T-helper 2 cell (primary cell): ENCODE measurements at places on chromosomes 2 and 18.

DNA sequence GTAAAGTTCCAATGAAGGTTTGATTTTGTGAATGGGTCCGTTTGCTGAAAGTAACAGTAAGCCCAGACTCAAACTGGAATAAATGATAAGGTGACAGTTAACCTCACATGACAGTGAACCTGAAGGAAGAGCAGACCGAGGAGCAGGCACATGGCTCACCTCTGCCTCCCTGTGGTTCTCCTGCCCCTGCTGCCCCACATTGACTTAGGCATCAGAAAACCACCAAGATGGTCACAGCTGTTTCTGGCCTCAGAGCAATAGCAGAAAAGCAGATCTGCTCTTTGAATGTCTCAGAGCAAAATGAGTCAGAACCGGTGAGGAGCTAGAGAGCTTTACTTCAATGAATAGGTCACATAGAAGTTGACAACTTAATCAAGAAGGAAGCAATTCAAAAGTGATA lies 487.6 kb downstream of the METTL4 start:
- peak; percentile 28 for DNase-seq

GRCh38 chr2:161233858-161234431 lies 73.7 kb downstream of the TANK start:
- DNase-seq, result no peak

DNA sequence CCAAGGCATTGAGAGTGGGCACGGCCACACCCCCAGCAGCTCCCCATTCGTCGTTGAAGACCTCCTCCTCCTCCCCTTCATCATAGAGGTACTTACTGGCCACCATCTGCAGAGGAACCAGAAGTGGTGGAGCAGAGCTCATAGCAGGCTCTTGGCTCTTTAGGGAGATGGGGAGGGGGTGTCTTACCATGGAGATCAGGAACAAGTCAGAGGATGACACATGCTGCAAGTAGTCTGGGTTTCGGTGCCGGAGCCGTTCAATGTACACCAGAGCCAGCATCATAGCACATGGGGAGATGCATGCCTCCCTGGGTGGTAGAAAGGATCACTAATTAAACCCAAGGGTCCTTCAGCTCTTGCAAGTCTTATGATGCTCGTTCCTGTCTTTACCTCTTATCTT lies 1.9 kb downstream of the CNPPD1 start:
- no peak for DNase-seq

DNA sequence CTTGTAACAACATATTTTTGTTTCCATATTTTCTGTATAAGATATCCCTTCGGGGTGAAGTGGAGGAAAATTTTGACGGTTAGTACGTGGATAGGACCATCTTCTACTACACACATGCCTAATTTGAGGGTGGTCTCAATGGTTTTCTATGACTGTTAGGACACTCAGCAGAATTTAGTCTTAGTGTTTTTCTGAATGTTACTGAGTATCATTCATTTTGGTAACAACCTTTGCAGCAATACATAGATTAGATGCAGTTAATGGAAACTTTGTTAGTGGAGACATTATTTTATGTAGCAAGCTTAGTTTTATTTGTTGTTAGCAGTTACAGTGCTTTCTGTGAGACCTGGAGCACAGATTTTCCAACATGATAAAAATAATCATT lies 1.6 kb downstream of the ITGAV start:
- DNase-seq, result no peak

- DNase-seq, result no peak
Observed at GRCh38 chr2:160394153-160394552, 99.5 kb downstream of the RBMS1 start.

DNA sequence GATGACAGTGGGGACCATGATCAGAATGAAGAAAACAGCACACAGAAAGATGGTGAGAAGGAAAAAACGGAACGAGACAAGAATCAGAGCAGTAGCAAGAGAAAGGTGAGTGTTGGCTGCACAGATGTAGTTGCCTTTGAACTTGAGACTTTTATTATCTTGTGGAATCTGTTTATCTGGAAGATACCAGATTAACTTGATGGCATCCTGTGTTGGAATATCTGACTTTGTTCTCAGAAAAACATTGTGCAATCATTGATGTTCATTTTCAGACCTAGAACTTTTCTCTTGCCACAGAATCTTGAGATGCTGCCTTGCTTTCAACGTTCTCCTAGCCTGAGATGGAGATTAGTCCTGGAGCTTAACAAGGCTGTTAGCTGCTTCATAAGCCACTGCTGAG lies 5.9 kb downstream of the EIF4E2 start:
- peak; percentile 70 for DNase-seq

DNA sequence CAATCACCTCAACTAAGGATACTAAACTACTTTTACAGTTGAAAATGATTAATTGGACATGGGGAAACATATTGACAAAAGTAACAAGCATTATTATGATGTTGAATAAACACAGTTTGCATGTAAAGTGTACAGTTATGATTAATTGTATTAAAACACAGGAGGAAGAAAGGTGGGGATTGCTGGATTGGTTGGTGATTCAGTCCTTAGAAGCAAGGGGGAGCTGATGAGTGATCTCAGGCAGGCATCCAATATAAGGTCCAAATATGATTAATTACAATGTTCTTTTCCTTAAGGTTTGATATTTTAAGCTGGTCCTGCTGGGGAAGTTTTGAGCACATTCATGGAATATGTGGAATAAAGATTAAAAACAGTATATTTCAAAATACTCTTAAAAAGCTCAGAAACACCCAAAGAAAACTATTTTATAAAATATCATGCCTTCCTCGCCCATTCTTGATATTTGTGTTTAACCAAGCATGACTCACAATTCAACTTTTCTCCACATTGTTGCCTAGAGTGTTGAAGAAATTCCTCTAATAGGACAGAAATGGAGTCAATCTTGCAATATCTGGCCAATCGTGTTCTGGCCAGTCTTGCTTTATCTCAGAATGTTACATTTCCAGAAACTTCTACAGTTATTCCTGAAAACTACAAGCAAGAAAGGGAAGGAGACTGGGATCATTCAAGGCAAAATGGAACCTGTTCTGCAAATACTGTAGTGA lies 268.2 kb downstream of the RPIA start:
- no peak for DNase-seq

GRCh38 chr2:177530561-177530960 lies 138.0 kb downstream of the AGPS start:
- DNase-seq, result no peak

GRCh38 chr2:48250943-48251342 lies 279.0 kb upstream of the STON1 start:
- DNase-seq, result no peak

GRCh38 chr2:3076848-3077642 lies 300.6 kb downstream of the EIPR1 start:
- no peak for DNase-seq

- no peak for DNase-seq
Observed at GRCh38 chr2:86807468-86808275, 17.0 kb upstream of the CD8A start.

DNA sequence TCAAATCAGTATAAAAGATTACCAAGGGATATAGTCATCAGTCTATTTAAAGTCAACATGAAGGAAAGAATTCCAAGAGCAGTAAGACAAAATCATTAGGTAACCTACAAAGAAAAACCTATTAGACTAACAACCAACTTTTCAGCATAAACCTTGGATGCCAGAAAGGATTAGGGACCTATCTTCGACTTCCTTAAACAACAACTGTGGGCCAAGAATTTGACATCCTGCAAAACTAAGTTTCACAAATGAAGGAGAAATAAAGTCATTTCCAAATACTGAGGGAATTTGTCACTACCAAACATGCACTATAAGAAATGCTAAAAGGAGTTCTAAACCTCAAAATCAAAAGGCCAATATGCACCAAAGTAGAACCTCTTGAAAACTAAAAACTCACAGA lies 147.9 kb upstream of the TFPI start:
- DNase-seq, result no peak

DNA sequence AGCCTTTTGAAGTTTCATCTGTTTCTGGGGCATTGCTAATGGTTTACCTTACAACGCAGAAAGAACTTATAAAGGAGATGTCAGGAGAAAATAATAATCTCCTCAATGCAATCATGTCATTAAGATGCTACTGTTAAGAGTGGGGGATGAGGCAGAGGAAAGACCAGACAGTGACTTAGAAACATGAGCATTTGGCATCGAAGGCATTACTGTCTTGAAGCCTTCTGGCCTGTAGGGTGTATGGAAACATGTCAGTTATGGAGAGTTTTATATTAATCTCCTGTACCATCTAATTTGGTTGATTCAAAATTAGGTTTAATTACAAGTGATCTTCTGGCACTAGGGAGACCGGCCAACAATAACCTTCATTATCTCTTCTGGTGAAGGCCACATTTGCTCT lies 32.5 kb downstream of the CDC42EP3 start:
- no peak for DNase-seq

- DNase-seq, result no peak
Observed at GRCh38 chr2:201432038-201432620, 19.1 kb downstream of the TRAK2 start.

GRCh38 chr2:237574894-237575868 lies 8.8 kb downstream of the PRLH start:
- no peak for DNase-seq

DNA sequence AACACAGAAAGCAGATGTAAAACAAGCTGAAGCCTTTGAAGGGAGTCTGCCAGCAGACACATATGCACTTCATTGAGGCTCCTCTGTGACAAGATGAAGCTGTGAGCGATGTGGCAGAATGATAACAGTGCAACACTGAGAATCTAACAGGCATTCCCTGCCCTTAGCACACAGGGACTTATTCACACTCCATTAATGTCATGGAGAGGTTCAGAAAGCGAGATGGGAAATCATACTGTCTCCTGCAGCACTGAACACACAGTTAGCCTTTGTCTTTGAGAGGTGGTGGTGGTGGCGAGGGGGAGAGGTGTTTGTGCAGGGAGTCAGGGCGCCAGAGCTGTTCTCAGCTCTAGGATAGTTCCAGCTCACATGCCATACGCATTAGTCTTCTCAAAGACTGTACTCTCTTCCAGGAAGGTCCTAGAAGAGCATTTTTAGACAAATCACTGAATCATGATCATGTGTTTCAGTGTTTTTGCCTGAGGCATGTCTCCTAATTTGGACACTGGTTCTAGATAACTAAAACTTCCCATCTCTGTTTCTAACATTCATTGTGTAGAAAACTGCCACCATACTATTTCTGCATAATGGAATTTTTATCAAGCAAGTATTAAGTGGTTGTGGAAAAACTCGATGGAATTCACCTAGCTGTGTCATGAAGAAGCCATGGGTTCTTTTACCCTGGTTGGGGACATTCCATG lies 93.5 kb upstream of the ITGB6 start:
- DNase-seq, result no peak

GRCh38 chr2:68059784-68060525 lies 2.8 kb downstream of the C1D start:
- DNase-seq, result no peak

- no peak for DNase-seq
Observed at GRCh38 chr18:34709750-34710441, at the start of gene DTNA. Gene DTNA, plus strand, starts transcription at chr18:34710298. Its CDS starts 45,679 bp downstream, at chr18:34755977.

GRCh38 chr2:159459279-159459678 lies 157.1 kb downstream of the BAZ2B start:
- DNase-seq, result no peak

DNA sequence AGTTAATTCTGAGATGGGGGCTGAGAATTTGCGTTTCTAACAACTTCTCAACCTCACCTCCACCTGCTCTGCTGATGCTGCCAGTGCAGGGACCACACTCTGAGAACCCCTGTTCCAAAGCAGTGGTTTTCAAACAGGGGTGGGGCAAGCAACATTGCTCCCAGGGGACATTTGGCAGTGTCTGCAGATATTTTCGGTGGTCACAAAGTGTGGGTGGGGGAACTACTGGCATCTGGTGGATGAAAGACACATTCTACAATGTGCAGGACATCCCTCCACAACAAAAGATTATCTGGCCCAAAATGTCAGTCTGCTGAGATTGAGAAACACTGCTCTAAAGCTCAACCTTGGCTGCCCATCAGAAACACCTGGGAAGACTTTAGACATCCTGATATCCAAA lies 188.7 kb upstream of the SATB2 start:
- no peak for DNase-seq

- DNase-seq, result no peak
Observed at GRCh38 chr18:46722051-46722450, 34.8 kb downstream of the ST8SIA5 start.

GRCh38 chr2:217981084-217981730 lies 21.6 kb downstream of the TNS1 start:
- DNase-seq, result no peak
